ENCODE measurements at places on chromosomes 13 and 19.

- H3K4me3 ChIP-seq = no peak overlapping the region
- no peak for DNase-seq
- H3K27me3 ChIP-seq = no peaks in the 10 kb centered on the region
- H3K36me3 ChIP-seq = no peaks in the 10 kb centered on the region
- H3K4me1 ChIP-seq = no peaks in the 10 kb centered on the region
These were observed 18.3 kb upstream of the IRS2 start for GRCh38 chr13:109804654-109805053.

GRCh38 chr13:110616103-110617101 is 1.1 kb downstream of the NAXD start:
- peaks cover 8% of the 10 kb centered on the region for H3K4me1 ChIP-seq
- H3K36me3 ChIP-seq = no peaks in the 10 kb centered on the region
- H3K4me3 ChIP-seq = peak overlapping the region; percentile 82
- DNase-seq = peak; percentile 56

GRCh38 chr13:39269411-39269810 is 231.2 kb downstream of the NHLRC3 start:
- H3K4me1 ChIP-seq = no peaks in the 10 kb centered on the region
- H3K27ac ChIP-seq = no peak overlapping the region
- no peak for DNase-seq
- no peak overlapping the region for H3K4me3 ChIP-seq

DNA sequence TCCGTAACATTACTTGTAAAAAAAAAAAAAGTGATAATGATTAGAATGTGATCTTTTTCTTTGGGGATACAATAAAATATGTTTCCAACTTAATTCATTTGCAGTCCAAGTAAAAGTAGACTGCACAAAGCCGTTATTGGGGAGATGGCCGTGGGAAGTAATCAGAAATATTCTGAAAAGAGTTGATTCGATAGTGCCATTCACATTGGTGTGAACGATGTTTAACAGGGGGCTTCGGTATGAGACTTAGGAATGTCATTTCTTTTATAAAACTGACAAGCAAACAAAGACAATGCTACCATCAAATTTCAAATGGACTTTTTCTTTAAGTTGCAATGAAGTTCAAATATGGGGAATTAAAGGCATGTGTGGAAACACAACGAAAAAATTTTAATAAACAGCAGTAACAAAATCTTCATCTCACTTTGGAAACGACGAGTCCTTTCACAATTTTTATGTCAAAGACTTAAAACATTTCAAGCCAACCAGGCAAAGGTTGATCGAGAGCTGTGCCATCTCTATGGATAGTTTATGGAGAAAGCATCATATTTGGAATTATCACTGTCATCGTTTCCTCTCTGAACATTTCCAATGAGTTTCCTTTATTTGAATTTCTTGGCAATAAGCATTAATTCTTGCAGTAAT is 1.7 kb upstream of the ZIC5 start:
- no peak for DNase-seq
- H3K4me1 ChIP-seq = peaks cover 51% of the 10 kb centered on the region
- peak overlapping the region; percentile 96 for H3K4me3 ChIP-seq
- peaks cover 61% of the 10 kb centered on the region for H3K27me3 ChIP-seq
- H3K36me3 ChIP-seq = no peaks in the 10 kb centered on the region

DNA sequence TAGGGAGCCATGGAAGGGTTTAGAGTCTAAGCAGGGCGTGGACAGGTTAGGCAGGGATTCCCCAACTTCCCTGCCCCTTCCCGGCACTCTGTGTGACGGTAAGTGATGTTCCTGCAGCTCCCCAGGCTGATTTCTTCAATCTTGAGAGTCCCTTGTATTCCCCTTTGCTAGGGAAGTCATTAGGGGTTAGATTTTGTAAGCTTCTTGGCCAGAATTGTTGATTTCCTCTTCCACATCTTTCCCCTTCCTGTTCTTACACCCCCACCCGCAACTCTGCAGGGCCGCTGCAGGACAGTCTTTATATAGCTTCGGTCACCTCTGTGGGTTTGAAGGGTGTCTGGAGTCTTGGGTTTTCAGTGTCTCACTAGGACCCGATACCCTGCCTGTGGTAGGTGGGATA is 10.6 kb upstream of the ADGRE1 start:
- H3K27me3 ChIP-seq = no peaks in the 10 kb centered on the region
- H3K27ac ChIP-seq = no peak overlapping the region
- no peak for DNase-seq
- no peaks in the 10 kb centered on the region for H3K36me3 ChIP-seq
- H3K4me3 ChIP-seq = no peak overlapping the region

- peaks cover 8% of the 10 kb centered on the region for H3K36me3 ChIP-seq
- H3K4me1 ChIP-seq = peaks cover 12% of the 10 kb centered on the region
- H3K27me3 ChIP-seq = no peaks in the 10 kb centered on the region
- H3K4me3 ChIP-seq = no peak overlapping the region
These were observed 81.2 kb downstream of the WDFY2 start for GRCh38 chr13:51665456-51665855.

DNA sequence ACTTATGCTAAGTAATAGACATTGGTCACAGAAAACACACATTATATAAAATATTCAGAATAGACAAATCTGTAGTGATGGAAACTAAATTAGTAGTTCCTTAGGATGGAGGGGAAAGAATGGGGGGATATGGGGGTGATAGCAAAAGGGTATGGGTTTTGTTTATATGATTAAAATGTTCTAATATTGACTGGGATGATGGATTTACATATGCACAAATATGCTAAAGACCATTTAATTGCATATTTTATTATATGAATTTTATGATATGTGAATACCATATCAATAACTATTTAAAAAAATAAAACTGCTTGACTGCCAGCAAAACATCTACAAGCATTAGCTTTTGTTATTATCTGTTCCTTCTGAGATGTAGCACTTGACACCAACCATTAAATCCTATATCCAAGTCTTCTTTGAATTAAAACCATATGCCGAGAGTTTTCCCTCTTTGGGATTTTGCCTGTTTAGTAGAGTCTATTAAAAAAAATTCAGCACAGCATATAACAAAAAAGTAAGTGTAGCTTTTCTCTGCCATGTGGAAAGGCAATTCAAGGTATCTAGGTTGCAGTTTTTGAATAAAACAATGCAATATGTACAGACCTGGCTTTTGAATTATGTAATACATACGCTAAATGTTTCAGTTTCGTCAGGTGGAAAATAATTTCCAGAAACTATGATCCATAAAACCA is 2584.1 kb upstream of the PCDH20 start:
- H3K27ac ChIP-seq = no peak overlapping the region
- H3K4me1 ChIP-seq = no peaks in the 10 kb centered on the region
- DNase-seq = no peak
- H3K36me3 ChIP-seq = no peaks in the 10 kb centered on the region
- H3K4me3 ChIP-seq = no peak overlapping the region

DNA sequence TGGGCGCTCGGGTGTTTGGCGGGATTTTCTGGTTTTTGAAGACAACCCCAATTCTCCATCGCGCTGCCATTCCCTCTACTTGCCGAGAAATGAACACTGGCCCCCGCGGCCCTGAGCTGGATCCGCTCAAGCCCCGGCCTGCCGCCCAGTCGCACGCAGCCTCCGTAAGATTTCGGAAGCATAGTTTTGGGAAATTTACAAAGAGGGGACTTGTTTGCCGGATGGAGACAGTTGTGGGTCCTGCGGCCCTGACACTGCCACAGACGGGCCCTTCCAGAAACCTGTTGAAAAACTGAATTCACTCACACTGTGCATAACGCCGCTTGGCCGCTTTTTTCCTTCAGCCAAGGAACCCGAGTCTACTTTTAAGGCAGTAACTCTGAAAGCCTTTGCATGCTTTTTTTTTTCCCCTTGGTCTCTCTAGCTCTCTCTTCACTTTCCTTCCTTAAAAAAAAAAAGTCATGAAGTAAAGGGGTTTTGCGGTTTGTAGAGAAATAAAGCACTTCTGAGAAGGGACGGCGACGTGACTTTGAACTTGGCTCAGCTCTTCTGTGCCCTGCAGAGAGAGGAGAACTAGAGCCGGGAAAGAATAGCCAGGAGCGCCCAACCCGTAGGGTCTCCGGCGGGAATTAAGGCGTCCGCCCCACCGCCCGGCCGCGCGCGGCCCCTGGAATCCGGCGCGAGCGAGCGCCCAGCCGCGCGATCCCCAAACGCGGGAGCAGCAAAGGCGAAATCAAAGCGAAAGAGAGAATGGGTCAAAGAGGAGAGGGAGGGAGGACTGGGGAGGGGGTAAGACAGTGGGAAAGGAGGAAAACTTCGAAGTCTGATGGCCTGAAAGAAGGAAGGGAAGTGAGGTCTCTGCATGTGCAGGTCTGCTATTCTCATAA is 3.4 kb upstream of the ZIC2 start:
- peaks cover 58% of the 10 kb centered on the region for H3K27me3 ChIP-seq
- H3K4me3 ChIP-seq = peak overlapping the region; percentile 76
- DNase-seq = peak; percentile 84
- peaks cover 42% of the 10 kb centered on the region for H3K4me1 ChIP-seq

- H3K4me1 ChIP-seq = no peaks in the 10 kb centered on the region
- no peaks in the 10 kb centered on the region for H3K27me3 ChIP-seq
- H3K27ac ChIP-seq = no peak overlapping the region
- H3K4me3 ChIP-seq = no peak overlapping the region
These were observed 49.6 kb downstream of the ABCC4 start for GRCh38 chr13:95251641-95252040.

DNA sequence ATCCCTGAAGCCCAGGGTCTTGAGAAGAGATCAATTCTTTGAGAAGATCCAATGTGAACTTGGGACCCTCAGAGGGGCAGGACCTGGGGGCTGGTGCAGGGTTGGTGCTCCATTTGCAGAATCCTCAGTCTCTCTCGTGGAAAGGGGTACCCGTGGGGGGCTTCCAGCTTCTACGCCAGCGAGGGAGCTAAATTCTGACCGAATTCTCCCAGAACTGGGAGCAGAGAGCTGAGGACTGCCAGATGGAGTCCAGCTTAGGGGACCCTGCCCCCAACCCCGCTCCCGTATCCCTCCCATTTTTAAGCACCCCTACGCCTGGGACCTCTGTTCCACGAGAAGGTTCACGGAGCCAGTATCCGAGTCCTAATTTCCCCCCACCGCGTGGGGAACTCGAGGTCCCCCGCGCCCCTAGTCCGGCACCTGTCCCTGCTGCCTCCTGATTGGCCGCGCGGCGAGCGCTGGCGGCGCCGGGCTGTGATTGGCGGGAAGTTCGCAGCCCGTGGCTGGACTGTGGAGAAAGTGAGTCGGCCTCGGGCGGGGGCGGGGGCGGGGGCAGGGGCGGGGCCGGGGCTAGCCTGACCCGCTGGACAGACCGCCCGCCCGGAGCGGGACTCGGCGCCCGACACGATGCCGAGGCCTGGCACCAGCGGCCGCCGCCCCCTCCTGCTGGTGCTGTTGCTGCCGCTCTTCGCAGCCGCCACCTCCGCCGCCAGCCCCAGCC is 4.4 kb upstream of the LTBP4 start:
- peak; percentile 84 for DNase-seq
- H3K4me1 ChIP-seq = peaks cover 34% of the 10 kb centered on the region
- H3K4me3 ChIP-seq = peak overlapping the region; percentile 57
- no peak overlapping the region for H3K27ac ChIP-seq

DNA sequence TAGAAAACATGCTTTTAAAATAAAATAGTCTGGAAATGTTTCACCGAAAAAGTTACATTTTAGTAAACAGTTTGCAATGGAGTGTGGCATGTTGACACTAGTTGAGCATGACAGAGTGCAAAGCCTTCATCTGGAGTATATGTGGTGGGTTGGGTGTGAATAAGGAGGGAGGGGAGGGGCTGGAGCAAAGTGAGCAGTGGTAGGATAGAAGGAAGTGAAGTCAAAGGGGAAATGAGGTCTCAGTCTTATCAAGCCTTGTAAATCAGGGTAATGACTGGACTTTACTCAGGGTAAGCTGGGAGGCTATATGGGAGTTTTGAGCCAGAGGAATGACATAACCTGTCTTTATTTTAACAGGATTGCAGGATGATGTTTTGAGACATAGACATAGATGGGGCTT is 222.8 kb downstream of the PCDH20 start:
- H3K4me1 ChIP-seq = no peaks in the 10 kb centered on the region
- no peaks in the 10 kb centered on the region for H3K27me3 ChIP-seq
- H3K36me3 ChIP-seq = no peaks in the 10 kb centered on the region
- no peak overlapping the region for H3K27ac ChIP-seq

DNA sequence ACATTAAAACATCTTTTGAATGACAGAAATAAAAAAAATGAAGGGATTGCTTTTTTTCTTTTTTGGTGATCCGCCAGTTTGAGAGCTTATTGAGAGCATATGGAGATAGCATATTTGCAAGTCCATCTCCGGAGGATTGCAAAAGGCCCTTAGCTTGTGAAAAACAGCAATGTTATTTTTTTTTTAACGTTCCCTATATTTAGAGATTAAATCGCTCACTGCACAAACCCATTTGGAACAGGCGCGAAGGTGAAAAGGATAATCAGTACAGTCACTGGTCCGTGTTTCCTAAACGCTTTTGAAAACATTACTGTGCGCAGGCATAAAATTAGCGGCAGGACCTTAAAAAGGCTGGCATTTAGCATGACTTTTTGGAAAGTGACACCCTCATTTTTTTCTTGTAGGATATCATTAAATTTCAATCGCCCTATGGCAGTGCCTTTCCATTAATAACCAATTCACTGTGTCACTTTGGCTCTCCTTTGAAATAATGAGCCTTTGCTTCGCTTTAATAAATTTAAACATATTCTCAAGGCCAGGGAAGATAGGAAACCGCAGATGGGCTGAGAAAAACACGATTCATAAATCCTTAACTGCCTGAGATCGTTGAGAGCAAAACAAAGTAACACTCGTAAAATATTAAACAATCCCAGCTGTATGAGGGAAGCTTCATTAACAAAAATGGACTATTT is 342.2 kb downstream of the DACH1 start:
- no peaks in the 10 kb centered on the region for H3K27me3 ChIP-seq
- H3K27ac ChIP-seq = no peak overlapping the region
- no peaks in the 10 kb centered on the region for H3K36me3 ChIP-seq
